ENCODE measurements at places on chromosomes 2 and 18.

GRCh38 chr18:10580215-10580614 is 54.4 kb downstream of the NAPG start:
- DNase-seq = no peak

DNA sequence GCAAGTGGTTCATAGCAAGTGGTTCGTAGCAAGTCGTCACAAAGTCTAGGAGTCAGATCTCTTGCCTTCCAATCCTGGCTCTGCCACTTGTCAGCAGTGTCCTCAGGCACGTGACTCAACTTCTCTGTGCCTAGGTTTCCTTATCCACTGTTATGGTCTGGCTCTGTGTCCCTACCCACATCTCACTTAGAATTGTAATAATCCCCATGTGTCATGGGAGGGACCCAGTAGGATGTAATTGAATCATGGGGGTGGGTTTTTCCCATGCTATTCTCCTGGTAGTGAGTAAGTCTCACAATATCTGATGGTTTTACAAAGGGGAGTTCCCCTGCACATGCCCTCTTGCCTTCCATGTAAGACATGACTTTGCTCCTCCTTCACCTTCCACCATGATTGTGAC is 51.8 kb upstream of the AP1S3 start:
- DNase-seq = no peak

- peak; percentile 36 for DNase-seq
These were observed 18.4 kb upstream of the KIAA2012 start for GRCh38 chr2:202054679-202055078.

GRCh38 chr2:12269041-12269972 is 447.4 kb upstream of the TRIB2 start:
- no peak for DNase-seq

GRCh38 chr2:35293261-35293660 is 1062.3 kb upstream of the CRIM1 start:
- no peak for DNase-seq

DNA sequence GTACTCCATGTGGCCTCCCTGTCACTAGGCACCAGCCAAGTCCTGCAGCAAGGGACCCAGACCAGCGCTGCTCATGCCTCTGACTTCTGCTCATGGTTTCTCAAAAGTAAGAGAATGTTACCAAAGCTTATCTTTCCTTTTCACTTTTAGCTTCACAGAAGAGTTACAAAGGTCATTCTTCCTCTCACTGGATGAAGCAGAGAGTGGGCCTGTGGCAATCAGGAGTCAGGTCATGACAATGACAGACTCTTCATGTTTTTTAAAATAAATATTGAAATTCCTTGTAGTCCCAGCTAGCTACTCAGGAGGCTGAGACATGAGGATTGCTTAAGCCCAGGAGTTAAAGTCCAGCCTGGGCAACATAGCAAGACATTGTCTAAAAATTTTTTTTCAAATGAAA is 126.1 kb downstream of the OSR1 start:
- DNase-seq = no peak
